T-cell (primary cell): ENCODE measurements at places on chromosomes 3 and 15. TPM values are rescaled to one million over a fixed set of nuclear protein-coding genes. Genes with fewer than 3 reads are reported as not detected.

DNA sequence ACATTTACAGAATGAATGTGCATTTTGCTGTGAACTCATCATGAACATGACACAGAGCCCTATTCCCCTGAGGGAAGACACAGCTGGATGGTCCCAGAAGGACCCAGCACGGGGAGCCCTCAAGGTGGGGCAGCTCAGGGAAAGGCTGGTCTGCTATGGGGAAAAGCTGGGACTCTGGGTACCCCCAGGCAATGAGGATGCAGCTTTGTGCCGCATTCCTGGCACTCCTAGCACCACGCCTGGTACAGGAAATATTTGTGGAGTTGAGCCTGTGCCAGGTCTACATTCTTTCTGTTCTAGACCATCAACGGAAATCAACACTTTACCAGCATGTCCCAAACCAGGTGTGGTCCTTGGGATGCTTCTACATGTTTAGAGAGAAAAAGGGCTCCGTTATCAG, 74.0 kb downstream of the SRGAP3 start:
- no peak for DNase-seq

GRCh38 chr15:39666677-39667076, 85.8 kb downstream of the THBS1 start:
- DNase-seq: no peak

- DNase-seq: no peak
Observed at GRCh38 chr3:13574083-13574797, 25.3 kb downstream of the FBLN2 start.

DNA sequence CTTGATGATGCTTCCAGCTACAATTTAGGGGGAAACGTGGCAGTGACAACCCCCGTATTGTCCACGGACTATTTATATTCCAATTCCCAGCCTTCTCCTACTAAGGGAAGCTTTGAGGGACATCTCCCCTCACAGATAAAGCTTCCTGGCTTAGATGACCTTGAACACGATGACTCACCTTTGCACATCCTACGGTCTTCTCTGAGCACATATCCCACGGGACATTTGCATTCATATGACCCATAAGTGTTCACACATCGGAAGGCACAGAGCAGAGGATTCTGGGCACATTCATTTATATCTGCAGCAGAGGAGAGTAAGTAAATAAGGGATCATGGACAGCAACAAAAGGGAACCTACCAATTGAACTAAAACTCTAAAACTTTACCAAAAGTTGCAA, 101.5 kb downstream of the DUT start:
- no peak for DNase-seq

GRCh38 chr15:66046751-66047150, 177.5 kb downstream of the RAB11A start:
- DNase-seq: no peak

GRCh38 chr3:78781351-78781750, 986.4 kb downstream of the ROBO1 start:
- DNase-seq: no peak

DNA sequence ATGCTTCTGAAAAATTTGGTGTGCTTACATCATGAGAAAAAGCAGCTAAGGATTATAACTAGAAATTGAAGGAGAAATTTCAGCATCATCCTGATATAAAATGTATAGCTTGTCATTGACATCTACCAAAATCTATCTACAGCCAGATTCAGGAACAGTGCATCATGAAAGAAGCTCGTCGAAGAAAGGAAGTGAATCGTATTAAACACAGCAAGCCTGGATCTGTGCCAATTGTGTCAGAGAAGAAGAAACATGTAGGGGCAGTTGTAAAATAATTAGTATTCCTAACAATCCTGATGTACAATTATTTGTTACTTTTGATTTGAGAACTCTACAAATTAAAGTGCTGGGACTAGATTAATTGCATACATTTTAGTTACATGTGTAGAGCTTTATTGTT, 37.2 kb downstream of the AP4E1 start:
- no peak for DNase-seq

GRCh38 chr3:172040981-172041963, 1.9 kb downstream of the FNDC3B start:
- no peak for DNase-seq

DNA sequence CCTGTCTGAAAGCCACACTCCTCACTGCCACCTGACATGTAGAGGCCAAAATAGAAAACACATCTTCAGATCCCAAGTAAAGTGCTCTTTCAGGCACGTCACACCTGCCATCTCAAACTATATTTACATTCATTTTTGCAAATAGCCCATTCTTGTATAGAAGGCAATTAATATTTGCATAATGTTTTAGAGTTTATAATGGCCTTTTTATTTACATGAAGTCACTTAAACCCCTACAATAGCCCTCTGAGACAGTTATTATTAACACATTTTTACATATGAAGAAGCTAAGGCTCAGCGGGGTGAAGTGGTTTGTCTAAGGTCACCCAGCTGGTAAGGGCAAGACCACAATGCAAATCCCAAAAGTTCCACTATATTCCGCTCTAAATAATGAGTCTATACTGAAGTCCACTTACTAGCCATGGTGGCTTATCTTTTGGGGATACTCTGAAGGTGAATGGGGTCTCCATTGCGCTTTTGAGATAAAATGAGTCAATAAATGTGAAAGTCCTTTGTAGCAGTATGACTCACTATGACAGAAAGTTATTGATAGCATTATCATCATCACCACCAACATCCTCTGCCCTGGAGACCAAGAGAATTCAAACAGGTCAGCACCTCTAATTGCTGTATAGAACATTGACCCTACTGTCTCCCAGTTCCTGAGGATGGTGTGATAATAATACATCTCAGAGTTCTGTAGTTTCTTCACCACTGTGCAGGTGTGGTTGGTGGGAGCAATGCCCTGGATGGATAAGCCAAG, 155.9 kb upstream of the BCL6 start:
- DNase-seq: no peak

GRCh38 chr3:53137221-53137620, 7.0 kb upstream of the RFT1 start:
- no peak for DNase-seq

- DNase-seq: no peak
Observed at GRCh38 chr3:122880173-122880572, 85.3 kb downstream of the SLC49A4 start.

DNA sequence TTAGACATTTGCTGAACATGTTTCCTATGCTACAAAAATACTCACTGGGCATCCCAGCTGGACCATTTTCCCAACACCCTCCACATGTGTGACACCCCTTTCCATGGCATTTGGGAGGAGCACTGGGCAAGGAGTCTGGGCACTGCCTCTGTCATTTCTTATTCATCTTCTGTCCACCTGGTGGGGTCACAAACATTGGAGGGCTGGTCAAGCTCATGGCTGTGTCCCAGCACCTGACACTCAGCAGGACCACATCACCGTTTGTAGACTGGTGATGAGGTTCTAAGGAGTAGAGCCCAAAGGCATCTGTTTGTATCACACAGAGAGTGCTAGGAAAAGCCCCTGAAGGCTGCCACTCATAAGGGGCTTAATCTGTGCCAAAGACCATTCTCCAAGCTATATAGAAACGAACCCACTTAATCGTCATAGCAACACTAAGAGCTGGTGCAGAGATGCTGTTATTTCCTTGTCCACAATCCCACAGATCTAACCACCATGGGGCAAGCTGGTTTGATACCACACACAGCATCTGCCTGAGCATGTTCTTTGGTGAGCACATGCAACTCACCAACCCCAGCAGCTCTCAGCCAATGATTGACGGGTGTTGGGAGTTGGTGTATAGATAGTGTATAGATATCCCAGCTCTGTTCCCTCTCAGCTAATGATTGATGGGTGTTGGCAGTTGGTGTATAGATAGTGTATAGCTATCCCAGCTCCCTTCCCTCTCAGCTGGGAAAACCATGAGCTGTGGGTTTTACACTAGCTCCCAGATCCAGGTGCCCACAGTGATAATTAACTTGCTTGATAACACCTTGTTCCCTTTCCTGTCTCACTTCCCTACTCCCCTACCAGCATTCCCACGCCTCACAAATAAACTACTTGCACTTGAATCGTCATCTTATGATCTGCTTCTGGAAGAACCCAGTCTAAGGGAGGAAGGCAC, 42.7 kb upstream of the ATP2B2 start:
- DNase-seq: no peak

- DNase-seq: no peak
Observed at GRCh38 chr3:116281313-116282143, 163.8 kb downstream of the LSAMP start.

DNA sequence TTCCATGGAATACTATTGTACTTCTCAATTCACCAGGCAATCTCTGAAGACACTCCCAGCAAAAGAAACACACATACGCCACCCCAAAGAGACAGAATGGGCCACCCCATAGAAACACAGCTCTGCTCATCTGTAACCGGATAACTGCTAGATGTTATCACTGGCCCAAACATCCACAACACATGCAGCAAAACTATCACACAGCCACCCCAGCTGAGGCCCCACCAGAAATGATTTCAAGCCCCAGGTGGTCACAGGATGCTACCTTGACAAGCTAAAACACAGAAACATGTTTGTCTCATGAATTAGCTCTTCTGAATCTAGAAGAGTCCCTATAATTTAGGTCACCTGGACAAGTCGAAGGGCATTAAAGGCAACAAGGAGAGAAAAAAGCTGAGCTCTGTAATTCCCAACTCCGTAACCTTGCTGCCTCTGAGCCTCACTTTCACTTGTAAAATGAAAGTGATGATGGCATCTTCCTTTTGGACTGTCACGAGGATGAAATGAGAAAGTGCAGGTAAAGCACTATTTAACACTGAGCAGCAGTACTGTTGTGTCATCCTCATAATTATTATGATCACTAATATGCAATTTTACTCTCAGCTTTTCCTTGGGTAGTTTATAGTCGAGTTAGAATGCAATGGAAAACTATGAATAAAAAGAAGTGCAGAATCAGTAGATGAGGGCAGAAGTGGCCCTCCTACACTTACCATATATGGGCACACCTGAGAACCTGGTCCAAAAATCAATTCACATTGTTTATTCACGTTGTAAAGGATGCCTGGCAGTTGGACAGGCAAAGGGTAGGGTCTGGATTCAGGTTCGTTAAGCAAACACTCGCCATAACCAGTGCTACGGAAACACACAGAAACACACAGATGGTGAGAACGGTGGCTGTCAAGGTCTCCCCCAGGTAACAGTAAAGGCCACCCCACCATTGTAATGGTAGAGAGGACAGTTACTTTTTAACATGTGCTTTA, 38.6 kb downstream of the ADAMTS9 start:
- DNase-seq: no peak

GRCh38 chr3:89107461-89108290, at the start of gene EPHA3:
Gene EPHA3 (plus strand): TSS chr3:89107621. CDS start chr3:89107749, 128 bp downstream.
- DNase-seq: peak; percentile 35

- DNase-seq: no peak
Observed at GRCh38 chr3:13566453-13566748, 17.5 kb downstream of the FBLN2 start.

- DNase-seq: no peak
Observed at GRCh38 chr3:1734494-1735122, 364.1 kb upstream of the CNTN4 start.

GRCh38 chr3:179528772-179529171, 34.0 kb upstream of the ACTL6A start:
- DNase-seq: no peak

DNA sequence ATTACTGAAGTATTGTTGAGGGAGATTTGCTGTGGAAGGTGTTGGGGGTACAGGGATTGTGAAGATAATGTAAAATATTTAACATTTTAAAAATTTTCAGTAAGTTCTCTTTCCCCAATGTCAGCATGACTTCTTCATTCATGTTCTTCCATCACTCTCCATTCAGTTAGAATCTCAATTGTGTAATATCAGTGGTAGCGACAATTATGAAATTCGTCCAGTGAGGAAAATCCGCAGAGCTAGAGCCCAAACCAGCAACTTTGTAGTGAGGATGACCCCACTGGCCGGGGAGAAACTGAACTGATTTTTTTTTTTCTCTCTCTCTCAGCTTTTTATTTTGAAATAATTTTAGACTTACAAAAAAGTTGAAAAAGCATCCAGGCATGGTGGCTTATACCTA, 171.7 kb downstream of the PGPEP1L start:
- DNase-seq: no peak

GRCh38 chr15:59557581-59557980, 54.0 kb upstream of the GCNT3 start:
- no peak for DNase-seq

ITGB5 gene
- total RNA-seq: 2.5 TPM

PPP1R14D gene
- total RNA-seq: not detected

DMXL2 gene
- total RNA-seq: 4.3 TPM

TRPC1 gene
- 4.4 TPM for total RNA-seq

CMTM8 gene
- total RNA-seq: 10.6 TPM

EIF3J gene
- 63.8 TPM for total RNA-seq

TASOR gene
- total RNA-seq: 81.7 TPM

MOBP gene
- total RNA-seq: not detected

UPK1B gene
- total RNA-seq: not detected
